Effector CD4-positive, alpha-beta T cell (primary cell): ENCODE measurements at places on chromosomes 3 and 15.
A peak's percentile ranks its signal among the peaks of the same experiment; 100 is the strongest.

DNA sequence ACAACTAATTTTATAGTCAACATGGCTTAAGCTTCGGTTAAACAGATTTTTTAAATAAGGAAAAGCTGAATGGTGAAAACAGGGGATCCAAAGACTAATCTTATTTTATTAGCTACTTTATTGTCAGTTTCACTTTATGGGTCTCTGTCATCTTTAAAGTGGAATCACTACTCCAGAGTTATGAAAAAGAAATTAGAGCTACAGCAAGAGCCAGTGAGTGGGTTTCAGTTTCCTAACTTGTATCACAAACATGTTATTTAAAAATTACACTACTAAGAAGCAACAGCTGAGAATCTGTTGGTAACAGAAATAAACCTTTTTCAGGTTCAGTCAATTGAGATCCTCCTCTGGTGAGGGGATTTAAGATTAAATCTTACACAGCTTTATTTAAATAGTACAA, 10.0 kb downstream of the PHC3 start:
- DNase-seq, result no peak

DNA sequence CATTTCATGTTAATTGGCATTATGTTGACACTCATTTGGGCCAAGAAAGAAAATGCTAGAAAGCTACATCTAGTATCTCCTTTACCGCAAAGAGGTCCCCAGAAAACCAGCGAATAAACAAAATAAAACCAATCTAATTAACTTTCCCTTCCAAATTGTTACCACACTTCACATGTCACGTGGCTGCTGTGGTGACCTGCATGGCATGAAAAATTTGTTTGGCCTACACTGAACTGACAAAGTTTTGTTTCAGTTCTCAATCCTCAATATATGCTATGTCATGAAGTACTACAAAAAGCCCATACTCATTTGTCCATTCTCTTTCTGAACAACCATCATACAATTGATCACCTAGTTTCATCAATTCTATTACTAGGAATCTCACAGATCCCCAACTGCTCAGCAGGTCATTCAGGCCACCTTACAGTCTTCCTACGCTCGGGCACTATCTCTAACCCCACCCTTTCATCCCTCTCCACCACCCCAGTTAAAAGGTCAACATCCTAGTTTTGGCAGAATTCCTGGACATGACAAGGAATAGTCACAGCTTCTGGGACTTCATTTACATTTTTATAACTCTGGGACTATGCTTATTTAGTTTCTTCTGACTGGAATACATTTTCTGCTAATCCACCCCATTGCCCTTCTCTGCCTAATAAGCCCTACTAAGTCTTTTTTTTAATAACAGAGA, 480.4 kb downstream of the IGSF11 start:
- DNase-seq, result no peak

GRCh38 chr3:53464424-53464823, 30.0 kb upstream of the CACNA1D start:
- no peak for DNase-seq

DNA sequence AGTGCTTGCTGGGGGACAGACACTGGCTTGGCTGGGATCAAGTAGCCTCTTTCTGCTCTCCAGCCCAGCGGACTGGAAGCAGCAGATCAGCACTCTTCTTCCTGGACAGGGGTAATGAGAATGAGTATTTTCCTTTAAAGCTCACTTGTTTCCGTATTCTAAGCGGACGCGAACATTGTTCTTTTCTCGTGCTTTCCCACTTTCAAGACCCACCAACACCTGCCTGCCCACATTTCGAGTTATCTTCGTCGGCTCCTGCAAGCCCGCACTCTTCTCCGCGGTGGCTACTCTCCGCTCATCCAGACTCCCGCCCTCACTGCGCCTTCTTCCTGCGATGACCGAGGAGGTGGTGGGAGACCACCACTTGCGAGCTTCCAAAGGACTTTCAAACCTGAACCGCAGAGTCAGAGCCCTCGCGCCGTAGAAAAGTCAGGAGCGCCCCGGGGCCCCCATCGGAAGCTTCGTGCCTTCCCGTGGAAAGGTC, 1.6 kb upstream of the PPM1L start:
- DNase-seq, result peak; percentile 1

- DNase-seq, result peak; percentile 58
Observed at GRCh38 chr3:183515968-183516851, 39.3 kb downstream of the KLHL6 start.

DNA sequence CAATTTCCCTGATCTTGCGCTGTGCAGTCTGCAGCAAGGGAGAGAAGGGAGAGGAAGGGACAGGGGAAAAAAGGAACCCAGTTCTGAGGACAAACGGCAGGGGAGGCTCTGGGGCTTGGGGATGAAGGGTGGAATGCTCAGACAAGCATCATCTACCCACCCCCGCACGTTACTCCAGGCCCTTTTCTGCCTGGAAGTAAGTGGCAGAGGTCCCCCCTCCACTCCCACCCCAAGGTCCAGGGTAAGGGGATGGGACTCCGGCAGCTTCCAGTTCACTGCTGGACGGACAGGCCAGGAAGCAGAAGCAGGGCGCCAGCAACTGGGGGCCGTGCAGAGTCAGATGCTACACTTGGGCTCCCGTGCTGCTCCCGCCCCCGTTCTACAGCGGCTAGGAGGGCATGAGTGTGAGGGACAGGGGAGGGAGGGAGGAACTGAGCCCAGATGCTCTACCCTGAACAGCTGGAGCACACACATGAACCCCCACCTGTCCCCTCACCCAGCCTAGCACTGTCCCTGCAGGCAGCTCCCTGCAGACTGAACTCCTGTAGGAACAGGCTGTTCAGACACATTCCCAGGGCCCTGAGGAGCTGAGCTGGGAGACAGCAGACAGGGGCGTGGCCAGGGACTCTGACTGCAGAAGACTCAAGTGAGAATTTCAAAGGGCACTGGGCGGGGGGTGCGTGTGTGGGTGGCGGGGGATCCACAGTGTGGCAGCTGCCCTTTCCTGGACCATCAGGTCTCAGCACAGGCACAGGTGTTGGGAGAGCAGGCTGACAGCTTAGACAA, 59.7 kb downstream of the SENP2 start:
- DNase-seq, result no peak

GRCh38 chr3:25781758-25782594, 1.3 kb downstream of the NGLY1 start:
- DNase-seq, result no peak

- no peak for DNase-seq
Observed at GRCh38 chr15:85999658-86000057, 80.0 kb upstream of the AGBL1 start.

DNA sequence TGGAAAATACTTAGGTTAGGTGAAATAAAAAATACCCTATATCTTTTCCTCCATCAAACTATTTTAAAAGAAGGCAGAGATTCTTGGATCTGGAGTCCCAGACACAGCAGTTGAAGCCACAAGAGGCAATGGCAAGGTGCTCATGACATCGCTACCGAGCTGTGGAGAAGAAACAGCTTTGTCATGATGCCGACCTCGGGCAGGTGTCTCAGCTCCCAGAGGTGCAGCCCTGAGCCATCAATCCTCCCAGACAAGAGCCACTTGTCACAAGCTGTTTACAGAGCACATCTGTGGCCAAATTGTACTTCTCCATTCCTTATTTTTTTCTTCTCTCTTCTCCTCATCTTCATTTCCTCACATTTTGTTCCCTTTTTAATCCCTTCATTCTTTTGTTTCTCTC, 50.8 kb downstream of the GPR176 start:
- no peak for DNase-seq

DNA sequence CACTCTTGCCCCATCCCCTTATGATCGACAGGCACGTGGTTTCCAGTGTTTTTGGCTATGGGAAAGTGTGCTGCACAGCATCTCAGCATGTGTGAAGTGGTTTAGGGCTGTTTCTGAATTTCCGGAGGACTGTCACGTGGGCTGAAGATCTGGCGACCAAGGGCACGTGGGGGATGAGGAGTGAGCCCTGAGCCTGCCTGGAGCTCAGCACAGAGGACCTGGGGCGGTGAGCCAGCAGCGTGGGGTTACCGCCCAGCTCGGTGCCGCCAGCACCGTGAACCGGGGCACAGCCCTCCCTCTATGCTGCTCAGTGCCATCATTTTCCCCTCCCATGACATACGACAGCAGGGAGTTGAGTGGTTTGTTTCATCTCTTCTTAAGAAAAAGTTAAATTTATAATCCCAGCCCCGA, 150.2 kb downstream of the DNAJB8 start:
- DNase-seq, result peak; percentile 38

- no peak for DNase-seq
Observed at GRCh38 chr3:44076221-44076829, 165.4 kb upstream of the TOPAZ1 start.

DNA sequence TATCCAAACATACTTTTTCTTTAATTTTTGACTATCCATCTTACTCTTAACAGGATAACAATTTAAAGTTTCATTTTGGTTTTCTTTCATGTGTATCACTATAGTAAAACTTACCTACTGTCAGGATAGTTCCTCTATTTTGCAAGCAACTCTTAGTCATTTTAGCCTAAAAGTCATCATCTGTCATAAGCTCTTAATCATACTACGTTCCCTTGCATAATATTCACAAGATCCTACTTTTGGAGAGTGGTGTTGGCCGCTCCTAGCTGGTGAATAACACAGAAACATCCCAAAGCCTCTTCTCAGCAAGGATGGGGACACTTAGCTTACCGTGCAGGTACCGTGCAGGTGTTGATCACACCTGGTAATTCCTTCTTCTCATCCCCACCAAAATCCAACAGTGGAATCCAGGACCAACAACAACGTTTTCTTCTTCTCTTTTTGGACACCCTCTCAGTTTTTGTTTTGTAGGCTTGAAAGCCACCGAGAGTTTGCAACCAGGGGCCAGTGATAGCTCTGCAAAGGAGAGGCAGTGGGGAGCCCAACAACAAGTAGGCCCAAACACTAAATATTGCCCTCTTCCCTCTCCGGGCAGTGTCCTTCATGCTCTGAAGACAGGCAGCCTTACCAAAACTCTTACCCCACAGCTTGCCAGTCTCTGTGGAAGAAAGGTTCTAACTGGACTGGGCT, 433 bp downstream of the FILIP1L start:
- no peak for DNase-seq

DNA sequence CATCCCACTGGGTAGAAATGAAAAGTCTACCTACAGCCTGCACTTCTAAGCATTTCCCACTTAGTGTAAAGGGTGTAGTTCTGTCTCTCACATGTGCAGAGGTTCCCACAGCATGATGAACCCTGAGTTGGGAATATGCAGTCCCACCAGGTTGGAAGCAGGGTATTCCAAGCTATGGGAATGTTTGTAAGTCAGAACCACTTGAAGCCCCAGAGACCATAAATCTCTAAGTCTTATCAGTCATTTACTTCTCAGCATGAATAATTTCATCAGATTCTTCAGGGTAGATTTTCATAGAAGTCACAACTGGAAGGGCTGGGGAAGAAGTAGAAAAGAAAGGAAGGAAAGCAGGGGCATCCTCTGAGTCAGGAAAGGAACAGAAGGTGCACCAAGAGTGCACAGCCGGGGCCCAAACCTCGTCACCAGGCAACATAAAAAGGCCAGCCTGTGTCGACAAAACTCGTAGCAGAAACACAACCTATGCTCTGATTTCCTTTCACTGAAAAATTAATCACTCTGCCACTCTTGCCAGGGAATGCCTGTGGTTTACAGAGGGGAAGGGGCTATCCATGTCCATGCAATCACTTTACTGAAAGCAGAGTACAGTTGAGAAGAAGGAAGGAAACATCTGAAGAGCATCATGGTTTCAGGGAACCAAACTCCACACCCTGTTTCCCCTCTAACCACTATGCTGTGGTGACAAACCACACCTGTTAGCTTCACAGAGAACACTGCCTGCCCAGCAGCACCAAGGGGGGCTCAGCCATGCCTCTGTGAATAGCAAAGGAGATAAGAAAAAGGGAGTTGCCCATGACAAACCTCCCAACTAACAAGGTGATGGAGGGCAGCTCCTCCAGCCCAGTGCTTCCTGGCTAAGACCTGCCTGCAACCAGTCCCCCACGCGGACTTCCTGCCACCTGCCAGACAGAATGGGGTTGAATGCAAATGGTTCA, 40.5 kb downstream of the SH3BP5 start:
- peak; percentile 57 for DNase-seq

DNA sequence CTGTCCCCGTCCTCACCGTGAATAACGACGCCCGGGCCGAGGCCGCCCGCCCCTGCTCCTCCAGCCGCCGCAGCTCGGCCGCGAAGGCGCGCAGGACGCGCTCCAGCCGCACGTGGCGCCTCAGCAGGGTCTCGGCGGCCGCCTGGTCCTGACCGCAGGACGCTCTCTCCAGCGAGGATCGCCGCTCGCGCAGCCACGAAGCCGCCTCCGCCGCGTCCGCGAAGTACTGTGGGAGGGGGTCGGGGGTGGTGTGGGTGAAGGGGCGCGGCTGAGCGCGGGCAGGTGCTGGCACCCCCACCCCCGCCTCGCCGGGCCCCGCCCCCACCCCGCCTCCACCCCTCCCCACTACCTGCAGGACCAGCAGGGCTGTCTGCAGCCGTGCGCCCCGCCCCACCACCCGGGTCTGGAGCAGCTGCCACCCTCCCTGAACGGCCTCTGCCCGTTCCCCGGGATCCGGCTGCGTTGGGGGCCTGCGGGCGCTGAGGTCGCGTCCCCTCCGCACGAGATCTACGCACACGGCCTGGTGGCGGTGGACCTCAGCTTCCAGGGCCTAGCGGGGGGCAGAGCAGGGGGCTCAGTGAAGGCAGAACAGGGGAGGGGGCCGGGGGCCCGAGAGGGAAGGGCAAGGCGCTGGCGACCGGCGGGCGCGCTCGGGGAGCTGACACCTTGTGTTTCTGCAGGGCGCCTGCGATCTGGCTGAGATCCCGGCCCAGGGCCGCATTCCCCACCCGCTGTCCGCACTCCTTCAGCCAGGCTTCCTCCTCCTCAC, 11.7 kb downstream of the SPTBN5 start:
- no peak for DNase-seq

DNA sequence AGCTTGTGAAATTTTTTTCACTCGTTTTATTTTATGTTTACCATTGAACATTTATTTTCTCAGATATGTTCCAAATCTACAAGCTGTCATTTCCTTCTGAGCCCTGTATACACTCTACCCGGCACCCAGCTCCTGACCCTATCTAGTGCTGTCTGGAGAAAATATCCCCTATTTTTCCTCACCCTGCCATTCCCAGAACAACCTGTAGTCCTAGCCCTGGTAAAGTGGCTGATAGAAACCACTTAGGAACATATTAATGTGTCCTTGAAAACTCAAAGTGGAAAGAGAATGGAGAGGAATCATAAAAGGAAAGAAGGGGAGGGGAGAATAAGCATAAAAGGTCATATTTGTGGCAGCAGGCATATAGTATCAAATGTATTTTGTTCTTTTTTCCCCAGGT, 8.2 kb upstream of the TIMMDC1 start:
- DNase-seq, result no peak

DNA sequence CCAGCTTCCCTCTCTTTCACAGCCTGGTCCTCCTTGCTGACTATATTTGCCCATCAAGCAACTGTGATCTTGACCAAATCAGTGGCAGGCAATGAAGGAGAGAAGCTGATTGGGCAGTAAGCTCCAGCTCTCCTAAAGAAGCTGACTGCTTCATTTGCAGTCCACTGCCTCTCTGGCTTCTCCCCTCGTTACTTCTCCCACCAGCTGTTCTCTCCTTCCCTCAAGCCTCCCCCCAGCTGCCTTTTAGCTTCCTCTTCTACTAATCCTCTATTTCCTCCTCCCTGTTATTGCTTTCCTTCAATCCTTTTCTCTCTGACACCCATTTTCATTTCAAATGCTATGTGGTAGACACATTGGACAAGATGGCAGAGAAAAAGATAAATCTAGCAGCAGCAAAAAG, 474.7 kb upstream of the UBE2E2 start:
- no peak for DNase-seq
